ENCODE measurements at places on chromosomes 12 and 14.

DNA sequence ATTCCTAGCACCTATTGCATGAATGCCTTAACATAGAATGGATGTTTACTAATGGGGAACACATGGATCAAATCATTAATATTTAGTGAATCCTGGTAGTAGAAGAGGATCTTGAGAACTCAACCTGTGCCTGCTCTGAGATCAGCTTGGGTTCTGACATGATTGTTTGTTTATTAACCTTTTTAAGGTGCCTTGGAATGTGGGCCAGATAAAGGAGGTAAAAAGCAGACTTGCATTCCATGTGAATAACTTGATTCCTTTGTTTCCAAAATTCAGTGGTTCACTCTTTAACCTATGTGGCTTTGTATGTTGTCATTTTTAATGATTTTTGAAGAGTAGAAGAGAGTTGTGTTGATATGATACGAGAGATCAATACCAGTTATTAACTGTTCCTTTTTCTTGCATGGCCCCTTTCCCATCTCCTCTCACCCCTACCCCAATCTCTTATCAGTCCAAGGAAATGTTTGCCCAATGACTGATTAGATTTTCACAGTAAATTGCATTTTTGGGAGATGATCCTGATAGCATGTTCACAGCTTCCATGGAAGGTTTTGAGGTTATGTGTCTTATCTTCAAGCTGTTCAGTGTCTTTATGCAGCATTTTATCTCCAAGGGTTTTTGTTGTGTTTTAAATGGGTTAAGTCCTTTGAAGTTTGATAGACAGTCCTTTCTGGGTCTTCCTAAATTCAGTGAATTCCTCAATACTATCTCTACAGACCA lies 193.7 kb upstream of the FRMD6 start:
- DNase-seq: no peak

DNA sequence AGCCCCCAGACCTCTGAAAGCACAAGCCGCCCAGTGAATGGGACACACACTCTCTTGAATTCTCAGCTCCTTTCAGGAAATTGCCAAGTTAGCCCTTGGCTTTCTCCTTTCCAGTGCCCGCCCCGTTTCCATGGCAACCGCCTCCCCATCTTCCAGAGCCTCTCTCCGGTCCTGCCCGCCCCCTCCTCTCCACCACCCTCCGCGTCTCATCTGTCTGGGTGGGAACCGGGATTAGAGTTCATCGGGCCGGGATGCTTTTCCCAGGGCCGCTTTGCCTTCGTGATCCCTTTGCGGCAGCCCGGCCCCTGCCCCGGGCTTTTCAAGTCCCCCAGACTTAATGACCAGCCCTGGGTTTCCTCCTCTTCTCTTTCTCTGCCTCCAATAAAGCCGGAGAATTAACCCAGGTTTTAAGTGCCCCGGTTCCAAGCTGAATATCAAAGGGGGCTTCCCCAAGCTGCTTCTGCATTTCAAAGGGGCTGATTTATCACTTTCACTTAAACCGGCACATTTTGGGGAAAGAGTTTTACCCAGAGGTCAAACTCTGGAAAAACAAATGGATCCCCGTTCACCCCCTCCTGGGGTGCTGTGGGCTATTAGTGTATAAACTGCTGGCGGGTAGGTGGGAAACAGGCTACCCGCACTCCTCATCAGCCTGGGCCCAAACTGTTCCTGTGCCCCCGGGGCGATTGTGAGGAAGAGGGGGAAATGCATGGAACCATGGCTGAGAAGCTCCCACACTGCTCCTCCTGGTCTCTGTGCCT lies 101.7 kb downstream of the ZFP36L1 start:
- DNase-seq: no peak

DNA sequence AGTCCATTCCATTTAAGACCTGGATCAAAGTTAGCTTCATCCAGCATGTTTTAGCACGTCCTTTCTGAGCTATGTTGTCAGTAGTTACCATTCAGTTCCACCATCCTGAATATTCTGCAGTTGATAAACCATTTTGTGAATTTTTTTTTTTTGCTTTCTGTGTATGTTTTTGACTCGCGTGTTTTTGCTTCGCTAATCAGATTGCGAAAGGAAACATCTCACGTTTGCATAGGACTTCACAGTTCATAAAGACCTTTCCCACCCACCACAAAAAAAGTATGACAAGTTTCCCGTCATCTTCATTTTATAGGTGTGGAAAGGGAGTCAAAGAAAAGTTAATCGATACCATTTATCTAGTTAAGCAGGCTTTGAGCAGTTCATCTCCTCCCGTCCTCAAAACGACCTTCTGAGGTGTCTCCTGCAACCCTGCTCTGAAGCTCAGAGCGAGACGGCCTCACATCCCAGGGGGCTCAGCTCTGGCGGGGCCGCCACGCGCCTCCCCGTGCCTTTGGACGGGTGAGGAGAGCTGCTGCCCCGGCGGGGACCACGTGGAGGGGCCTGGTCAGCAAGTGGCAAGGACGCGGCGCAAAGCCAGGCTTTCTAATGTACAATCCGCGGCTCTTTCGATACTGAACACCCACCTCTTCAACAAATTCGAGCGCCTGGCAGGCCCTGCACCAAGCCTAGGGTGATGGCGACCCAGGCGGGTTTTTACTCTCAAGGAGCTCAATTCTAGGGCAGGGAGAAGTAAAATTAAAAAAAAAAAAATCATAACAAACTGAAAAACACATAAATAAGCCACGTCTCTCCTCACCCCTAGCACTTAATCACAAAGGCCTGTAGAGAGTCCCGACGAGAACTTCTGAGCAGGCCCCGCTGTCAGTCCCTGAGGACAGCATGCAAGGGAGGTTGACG lies 988 bp upstream of the TMEM263 start:
- no peak for DNase-seq

GRCh38 chr12:80939231-80939950 lies 1.7 kb upstream of the LIN7A start:
- no peak for DNase-seq

- DNase-seq: no peak
Measured at GRCh38 chr14:90703841-90704737, 112.1 kb downstream of the TTC7B start.

DNA sequence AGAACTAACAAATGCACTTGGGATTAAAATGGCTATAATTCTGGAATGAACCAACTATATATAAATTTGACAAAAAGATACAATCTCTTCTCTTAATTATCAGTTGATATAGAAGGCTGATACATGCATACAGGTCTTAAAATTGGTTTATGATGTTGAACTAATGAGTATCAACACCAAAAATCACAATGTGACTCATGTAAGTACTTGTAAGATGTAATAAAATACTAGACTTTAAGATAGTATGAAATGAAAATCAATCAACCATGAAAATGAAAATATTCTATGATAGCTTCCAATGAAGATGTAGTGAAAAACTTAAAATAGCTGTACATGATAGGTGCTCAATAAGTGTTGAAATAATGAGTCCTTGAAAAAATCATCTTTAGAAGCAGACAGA lies 116.6 kb upstream of the SOX5 start:
- DNase-seq: no peak

- no peak for DNase-seq
Measured at GRCh38 chr12:14410841-14411569, 45.5 kb downstream of the ATF7IP start.

- no peak for DNase-seq
Measured at GRCh38 chr14:104076743-104077142, 8.8 kb upstream of the ASPG start.

- no peak for DNase-seq
Measured at GRCh38 chr14:36665887-36666415, 4.3 kb downstream of the PAX9 start.

- peak; percentile 32 for DNase-seq
Measured at GRCh38 chr14:100654814-100655740, 67.9 kb upstream of the BEGAIN start.

DNA sequence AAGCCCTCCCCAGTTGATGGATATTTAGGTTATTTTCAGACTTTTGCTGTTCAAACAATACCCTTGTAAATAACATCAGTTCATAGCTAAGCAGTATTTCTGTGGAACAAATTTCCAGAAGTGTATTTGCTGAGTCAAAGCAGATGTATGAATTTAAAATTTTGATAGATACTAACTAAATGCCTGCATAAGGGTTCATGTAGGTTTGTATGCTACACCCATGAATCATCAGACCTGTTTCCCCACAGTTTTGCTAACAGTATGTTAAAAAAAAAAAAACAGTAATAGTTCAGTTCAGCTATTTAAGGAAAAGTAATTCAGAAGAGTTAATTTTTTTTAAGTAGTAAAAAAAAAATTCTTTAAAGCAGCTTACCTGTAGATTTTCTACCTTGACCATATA lies 236.1 kb upstream of the DIO2 start:
- DNase-seq: no peak

GRCh38 chr12:16583969-16584745 lies 21.8 kb downstream of the LMO3 start:
- no peak for DNase-seq

All from NCI-H1092 treated with DMSO at 0.1 percent for 48 hours (cell line).